Astrocyte (in vitro differentiated cells and primary cell): ENCODE measurements at places on chromosomes 11 and 22. TPM values are rescaled to one million over a fixed set of nuclear protein-coding genes. Genes with fewer than 3 reads are reported as not detected.

PRRG4 gene
- total RNA-seq, result 0.14 and 0.45 TPM in 2 replicates

NECTIN1 gene
- 16.9 and 17.7 TPM in 2 replicates for total RNA-seq

PNPLA3 gene
- total RNA-seq, result 8.3 and 10.8 TPM in 2 replicates

IGSF22 gene
- total RNA-seq, result 0.05 TPM in 1 of 2 replicates, not detected in the other

ATL3 gene
- 45.2 and 47.9 TPM in 2 replicates for total RNA-seq

PYGM gene
- total RNA-seq, result 0.68 and 1.0 TPM in 2 replicates

- no peak for DNase-seq
- H3K4me3 ChIP-seq, result no peak overlapping the region
- no peak overlapping the region for H3K27ac ChIP-seq
- H3K4me1 ChIP-seq, result no peaks in the 10 kb centered on the region
- H3K36me3 ChIP-seq, result no peaks in the 10 kb centered on the region
Observed at GRCh38 chr11:60711276-60711675, 11.9 kb downstream of the MS4A8 start.

- H3K4me3 ChIP-seq, result no peak overlapping the region
- H3K4me1 ChIP-seq, result peaks cover 10% of the 10 kb centered on the region
- no peaks in the 10 kb centered on the region for H3K36me3 ChIP-seq
- H3K27me3 ChIP-seq, result no peaks in the 10 kb centered on the region
- no peak overlapping the region for H3K27ac ChIP-seq
- DNase-seq, result no peak
Observed at GRCh38 chr11:351411-351810, 17.9 kb upstream of the B4GALNT4 start.

DNA sequence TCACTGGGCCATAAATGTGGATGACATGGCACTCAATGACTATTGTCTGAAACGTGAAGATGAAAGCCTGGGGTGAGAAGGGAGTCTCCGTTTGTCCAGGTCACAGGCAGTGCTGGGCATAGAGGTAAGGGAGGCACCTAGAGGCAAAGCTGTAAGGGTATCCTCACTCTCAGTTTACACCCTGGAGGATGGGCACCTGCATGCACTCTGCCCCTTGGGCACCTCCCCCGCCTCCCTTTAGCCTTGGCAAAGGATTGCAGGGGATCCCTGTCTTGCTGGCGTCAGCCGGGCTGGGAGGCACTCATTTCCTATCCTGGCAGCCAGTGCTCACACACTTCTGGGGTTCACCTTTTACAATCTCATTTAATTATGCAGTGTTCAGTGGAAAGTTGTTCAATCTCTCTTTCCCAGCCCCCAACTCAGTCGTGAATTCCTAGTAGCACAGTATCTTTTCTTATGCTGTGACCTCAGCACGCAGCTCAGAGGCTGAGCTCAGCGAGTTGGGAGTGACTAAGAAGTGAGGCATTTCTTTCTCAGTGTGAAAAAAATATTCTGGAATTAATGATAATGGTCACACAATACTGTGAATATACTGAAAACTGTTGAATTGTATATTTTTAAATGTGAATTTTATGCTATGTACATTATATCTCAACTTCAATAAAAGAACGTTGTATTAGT, 866.6 kb downstream of the BRD1 start:
- no peak overlapping the region for H3K4me3 ChIP-seq
- H3K36me3 ChIP-seq, result no peaks in the 10 kb centered on the region
- no peak for DNase-seq
- no peaks in the 10 kb centered on the region for H3K4me1 ChIP-seq

- H3K27ac ChIP-seq, result no peak overlapping the region
- no peak for DNase-seq
- H3K36me3 ChIP-seq, result peaks cover 37% of the 10 kb centered on the region
- peaks cover 31% of the 10 kb centered on the region for H3K4me1 ChIP-seq
Observed at GRCh38 chr11:130911306-130911705, 5.0 kb downstream of the SNX19 start.

- H3K4me1 ChIP-seq, result peaks cover 4% of the 10 kb centered on the region
- no peak overlapping the region for H3K27ac ChIP-seq
- H3K36me3 ChIP-seq, result no peaks in the 10 kb centered on the region
Observed at GRCh38 chr11:69930081-69931059, 111.2 kb upstream of the FGF3 start.

DNA sequence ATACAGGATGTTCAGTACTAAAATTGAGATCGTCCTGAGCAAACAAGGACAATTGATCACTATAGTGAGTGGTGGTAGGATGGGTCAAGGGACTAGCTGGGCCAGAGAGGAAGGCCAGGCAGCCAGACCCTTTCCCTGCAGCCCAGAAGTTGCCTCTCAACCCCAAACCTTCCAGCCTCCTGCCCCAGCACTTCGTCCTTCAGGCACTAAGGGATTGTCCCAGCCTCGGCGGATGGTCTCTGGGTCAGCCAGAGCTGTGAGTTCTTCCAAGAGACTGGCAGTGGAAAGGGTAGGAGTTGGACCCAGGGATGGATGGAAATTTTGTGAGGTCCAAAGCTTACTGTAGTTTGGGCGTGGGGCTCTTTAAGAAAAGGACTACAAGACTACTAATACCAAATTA, 3.6 kb upstream of the LMO1 start:
- DNase-seq, result no peak
- H3K27me3 ChIP-seq, result peaks cover 65% of the 10 kb centered on the region
- H3K36me3 ChIP-seq, result no peaks in the 10 kb centered on the region
- H3K4me3 ChIP-seq, result no peak overlapping the region
- H3K4me1 ChIP-seq, result peaks cover 9% of the 10 kb centered on the region

GRCh38 chr11:65435981-65436411, 13.4 kb downstream of the NEAT1 start:
- DNase-seq, result no peak
- peaks cover 53% of the 10 kb centered on the region for H3K36me3 ChIP-seq
- H3K27ac ChIP-seq, result peak overlapping the region; percentile 16
- peaks cover 14% of the 10 kb centered on the region for H3K4me1 ChIP-seq

DNA sequence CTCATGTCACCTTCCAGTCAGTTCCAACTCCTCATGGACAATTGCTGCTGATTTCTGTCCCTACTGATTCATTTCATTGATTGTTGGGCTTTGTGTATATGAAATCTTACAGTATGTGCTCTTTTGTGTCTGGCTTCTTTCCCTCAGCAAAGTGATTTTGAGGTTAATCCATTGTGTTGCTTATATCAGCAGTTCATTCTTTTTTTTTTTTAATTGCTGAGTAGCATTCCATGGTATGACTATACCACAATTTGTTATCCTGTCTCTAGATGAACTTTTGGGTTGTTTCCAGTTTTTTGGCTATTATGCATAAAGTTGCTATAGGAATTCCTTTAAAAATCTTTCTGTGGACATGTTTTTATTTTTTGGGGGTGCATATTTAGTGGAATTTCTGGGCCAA, 59.9 kb downstream of the NXPE1 start:
- DNase-seq, result peak; percentile 25
- no peak overlapping the region for H3K27ac ChIP-seq
- no peaks in the 10 kb centered on the region for H3K36me3 ChIP-seq
- no peaks in the 10 kb centered on the region for H3K27me3 ChIP-seq

- no peaks in the 10 kb centered on the region for H3K27me3 ChIP-seq
- no peaks in the 10 kb centered on the region for H3K36me3 ChIP-seq
- no peak overlapping the region for H3K27ac ChIP-seq
- DNase-seq, result no peak
- no peak overlapping the region for H3K4me3 ChIP-seq
- H3K4me1 ChIP-seq, result no peaks in the 10 kb centered on the region
Observed at GRCh38 chr11:43116071-43116470, 195.7 kb upstream of the API5 start.

GRCh38 chr11:121575963-121576290, 123.2 kb upstream of the SORL1-AS1 start:
- no peaks in the 10 kb centered on the region for H3K4me1 ChIP-seq
- H3K27ac ChIP-seq, result no peak overlapping the region
- no peak for DNase-seq

GRCh38 chr22:48256041-48256739, 1493.7 kb downstream of the TBC1D22A start:
- no peak for DNase-seq
- no peaks in the 10 kb centered on the region for H3K27me3 ChIP-seq
- no peak overlapping the region for H3K27ac ChIP-seq
- no peaks in the 10 kb centered on the region for H3K36me3 ChIP-seq
- no peak overlapping the region for H3K4me3 ChIP-seq

- H3K4me3 ChIP-seq, result no peak overlapping the region
- no peaks in the 10 kb centered on the region for H3K27me3 ChIP-seq
- DNase-seq, result peak; percentile 26
- H3K27ac ChIP-seq, result no peak overlapping the region
Observed at GRCh38 chr11:74123008-74123448, 47.8 kb downstream of the C2CD3 start.

GRCh38 chr22:38417252-38418060, 37.5 kb downstream of the KCNJ4 start:
- peaks cover 2% of the 10 kb centered on the region for H3K27me3 ChIP-seq
- no peaks in the 10 kb centered on the region for H3K36me3 ChIP-seq
- DNase-seq, result no peak
- H3K27ac ChIP-seq, result no peak overlapping the region
- H3K4me1 ChIP-seq, result peaks cover 2% of the 10 kb centered on the region

DNA sequence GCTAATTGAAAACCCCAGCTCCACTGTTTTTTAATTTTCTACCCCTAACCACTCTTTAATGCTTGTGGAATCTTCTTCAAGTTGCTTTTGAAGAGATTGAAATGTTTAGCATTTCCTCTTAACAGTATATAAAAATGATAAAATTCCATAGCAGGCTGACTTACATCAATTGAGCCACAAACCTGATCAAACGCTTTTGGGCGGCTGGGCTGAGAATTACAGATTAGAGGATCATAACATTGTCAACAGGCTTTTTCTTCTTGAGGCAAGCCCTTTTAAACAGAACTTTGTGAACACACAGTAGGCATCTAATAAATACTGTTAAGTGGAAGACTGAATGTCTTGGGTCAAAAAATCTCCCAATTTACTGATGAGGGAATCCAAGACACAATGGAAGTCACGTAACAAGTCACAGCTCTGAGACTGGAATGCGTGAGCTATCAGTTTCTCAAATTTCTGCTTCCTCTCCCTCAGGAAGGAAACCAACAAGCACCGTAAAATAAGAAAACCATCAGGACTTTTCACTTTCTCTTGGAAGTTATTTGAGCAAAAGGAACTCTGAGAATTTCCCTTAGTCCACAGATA, 50.0 kb upstream of the CCDC89 start:
- DNase-seq, result no peak
- no peak overlapping the region for H3K27ac ChIP-seq
- no peaks in the 10 kb centered on the region for H3K36me3 ChIP-seq
- H3K4me3 ChIP-seq, result no peak overlapping the region

- H3K4me1 ChIP-seq, result no peaks in the 10 kb centered on the region
- H3K27me3 ChIP-seq, result no peaks in the 10 kb centered on the region
- no peak for DNase-seq
Observed at GRCh38 chr22:48675830-48676145, 1151.9 kb downstream of the BRD1 start.

DNA sequence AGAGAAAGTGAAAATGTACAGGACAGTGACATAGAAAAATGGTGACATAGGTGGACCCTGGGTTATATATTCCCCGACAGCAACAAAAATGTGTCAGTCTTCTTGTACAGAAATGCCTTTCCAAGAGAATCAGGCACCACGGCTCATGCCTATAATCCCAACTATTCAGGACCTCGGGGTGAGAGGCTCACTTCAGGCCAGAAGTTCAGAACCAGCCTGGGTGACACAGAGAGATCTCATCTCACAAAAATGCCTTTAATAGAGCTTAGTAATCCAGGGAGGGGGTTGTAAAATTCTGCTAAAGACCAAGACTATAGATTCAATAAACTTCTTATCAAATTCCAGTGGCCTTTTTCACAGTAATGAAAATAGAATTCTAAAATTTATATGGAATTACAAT, 10.7 kb downstream of the ZNF195 start:
- H3K36me3 ChIP-seq, result peaks cover 78% of the 10 kb centered on the region
- no peaks in the 10 kb centered on the region for H3K27me3 ChIP-seq
- H3K4me3 ChIP-seq, result no peak overlapping the region
- H3K27ac ChIP-seq, result no peak overlapping the region
- no peak for DNase-seq
- H3K4me1 ChIP-seq, result no peaks in the 10 kb centered on the region

DNA sequence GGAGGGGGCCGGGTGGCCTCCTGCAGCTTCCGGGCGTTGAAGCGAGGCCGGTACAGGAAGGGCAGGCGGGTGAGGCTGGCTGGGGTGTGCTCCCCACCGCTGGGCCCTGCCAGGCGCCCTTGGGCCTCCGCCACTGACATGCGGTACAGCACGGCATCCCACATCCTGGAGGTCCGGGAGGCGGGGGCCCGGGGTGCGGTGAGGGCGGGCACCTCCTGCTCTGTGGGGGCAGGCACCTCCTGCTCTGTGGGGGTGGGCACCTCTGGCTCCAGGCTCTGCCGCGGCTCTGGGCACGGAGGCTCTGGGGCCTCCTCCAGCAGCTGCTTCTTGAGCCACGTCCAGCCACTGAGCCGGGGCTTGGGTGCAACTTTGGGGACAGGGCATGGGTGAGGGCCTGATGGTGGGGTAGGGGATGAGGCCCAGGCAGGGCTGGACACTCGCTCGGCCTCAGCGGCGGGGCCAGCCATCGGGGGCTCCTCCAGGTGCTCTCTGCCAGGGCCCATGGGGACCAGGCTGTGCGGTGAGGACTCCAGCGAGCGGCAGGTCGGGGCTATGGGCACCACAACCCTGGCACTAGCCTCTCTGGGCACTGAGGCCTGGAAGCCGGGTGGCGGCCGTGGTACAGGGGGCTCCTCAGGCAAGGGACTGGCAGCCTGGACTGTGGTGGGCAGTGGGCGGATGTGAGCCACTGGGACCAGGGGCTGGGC, 2.3 kb downstream of the PRR33 start:
- no peaks in the 10 kb centered on the region for H3K36me3 ChIP-seq
- no peak overlapping the region for H3K4me3 ChIP-seq
- no peak for DNase-seq

DNA sequence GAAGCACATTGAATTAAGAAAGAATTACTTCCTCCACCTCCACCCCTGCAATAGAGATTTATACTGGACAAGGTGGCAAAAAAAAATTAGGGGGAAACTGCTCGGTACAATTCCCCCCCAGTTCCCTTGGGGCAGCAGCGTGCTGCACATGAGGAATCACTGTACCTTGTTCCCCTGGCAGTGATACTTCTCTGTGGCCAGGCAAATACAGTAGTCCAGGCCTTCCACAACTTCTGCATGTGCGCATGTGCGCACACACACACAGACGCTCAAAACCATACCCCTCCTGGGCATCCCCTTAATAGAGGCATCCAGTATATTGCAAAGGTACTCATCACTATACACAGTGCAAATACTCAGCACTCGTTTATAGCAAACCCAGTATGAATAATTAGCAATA, 68.9 kb downstream of the ARFGAP2 start:
- H3K27ac ChIP-seq, result no peak overlapping the region
- H3K4me1 ChIP-seq, result peaks cover 12% of the 10 kb centered on the region
- no peaks in the 10 kb centered on the region for H3K36me3 ChIP-seq
- no peak overlapping the region for H3K4me3 ChIP-seq
- no peaks in the 10 kb centered on the region for H3K27me3 ChIP-seq

DNA sequence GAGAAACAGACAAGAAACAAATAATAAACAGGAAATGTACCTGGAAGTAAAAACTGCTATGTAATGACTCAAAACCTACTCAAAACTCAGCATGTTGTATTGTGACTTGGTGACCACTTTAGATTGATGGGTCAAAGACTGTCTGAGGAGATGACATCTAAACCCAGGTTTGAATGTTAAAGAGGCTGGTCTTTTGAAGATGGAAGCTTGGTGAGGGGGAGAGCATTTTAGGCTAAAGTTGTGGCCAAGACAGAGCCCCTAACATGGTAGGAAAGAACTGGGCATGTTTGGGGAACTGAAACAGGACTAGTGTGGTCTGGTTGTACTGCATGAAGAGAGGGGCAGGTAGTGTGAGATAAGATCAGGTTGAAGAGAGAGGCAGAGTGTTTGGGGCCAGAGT, 85.3 kb upstream of the MYO18B start:
- H3K4me3 ChIP-seq, result no peak overlapping the region
- H3K4me1 ChIP-seq, result no peaks in the 10 kb centered on the region
- H3K27ac ChIP-seq, result no peak overlapping the region
- H3K36me3 ChIP-seq, result no peaks in the 10 kb centered on the region
